ENCODE measurements at places on chromosomes 6 and 20.

DNA sequence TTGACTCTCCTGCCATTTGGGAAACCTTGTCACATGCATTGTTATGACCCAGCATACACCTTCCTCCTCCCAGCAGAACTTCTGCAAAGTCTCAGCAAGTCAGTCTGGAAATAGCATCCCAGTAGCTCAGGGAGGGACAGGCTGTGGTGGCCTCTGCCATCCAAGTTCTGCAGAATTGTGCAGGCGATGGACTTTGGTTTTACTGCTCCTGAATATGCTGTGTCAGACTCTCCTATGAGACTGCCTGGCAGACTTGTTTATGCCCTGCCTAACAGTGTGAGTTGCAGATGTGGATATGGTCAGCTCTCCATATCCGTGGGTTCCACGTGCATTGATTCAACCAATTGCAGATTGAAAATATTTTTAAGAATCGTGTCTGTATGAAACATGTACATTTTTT lies 52.8 kb downstream of the SNRNP48 start:
- DNase-seq: no peak

GRCh38 chr20:33482581-33482980 lies 7.3 kb upstream of the CBFA2T2 start:
- DNase-seq: no peak

DNA sequence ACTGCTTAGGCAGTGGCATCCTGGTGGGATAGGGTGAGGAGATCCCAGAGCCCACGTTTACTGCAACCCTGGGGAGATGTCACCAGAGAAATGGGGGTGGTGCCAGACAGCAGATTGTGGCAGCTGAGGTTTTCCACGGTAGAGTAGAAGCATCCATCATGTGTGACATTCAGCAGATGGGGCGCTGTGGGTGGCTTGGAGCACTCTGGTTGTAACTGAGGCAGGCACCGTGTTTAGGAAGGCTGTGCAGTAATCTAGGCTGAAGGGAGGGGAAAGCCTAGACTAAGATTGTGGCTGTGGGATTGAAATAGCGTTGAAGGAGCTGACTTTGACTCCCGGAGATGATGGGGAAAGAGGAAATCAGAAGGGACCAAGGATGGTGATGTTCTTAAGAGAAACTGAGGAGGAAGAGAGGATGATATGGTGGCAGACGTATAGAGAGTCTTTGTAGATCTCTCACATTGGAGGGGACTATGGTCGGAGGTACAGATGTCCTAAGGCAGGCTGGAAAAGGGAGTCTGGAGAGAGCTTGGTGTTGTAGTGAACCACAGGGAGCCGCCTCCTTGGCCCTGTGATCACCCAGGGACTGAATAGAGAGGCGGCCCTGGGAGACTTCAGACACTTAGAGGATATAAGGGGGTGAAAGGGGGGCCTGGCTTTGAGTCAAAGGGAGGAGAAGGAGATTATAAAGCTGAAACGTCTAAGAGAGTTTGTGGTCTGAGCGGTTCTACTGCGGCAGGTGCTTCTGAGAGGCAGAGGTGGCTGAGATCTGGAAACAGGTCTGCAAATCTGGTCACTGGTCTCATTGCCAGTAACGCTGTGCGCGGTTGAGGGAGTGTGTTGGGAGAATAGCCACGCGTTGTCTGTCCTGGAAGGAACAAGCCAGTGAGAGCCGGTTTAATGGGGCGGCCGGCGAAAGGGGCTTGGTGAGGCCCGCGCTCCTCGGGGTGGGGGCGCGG lies 792 bp upstream of the MICA start:
- DNase-seq: no peak

- no peak for DNase-seq
Measured at GRCh38 chr20:46126440-46127056, 8.4 kb downstream of the CD40 start.

DNA sequence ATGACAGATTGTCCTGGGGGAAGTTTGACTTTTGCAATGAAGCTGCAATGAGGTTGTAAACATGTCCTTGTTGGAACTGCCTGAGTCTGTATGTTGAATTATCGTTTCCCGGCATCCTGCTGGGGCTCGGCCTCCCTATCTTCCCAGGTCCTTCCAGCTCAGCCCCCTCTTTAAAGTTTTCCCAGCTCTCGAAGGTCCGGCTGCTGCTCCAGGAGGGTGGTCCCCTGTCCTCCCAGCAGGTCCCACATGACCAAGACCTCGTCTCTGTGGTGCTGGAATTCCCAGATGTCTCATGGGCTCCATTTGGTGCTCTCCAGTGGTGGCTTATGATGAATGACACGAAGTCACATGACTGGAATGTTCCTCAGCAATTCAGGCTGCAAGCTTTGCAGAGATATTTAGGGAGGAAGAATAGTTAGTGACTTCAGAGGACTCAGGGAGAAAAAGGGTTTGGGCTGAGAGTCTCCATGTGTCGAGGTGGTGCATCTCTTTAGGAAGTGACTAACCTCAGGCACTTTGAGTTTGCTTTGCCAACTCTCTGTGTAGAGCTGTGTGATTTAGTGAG lies 21.4 kb downstream of the SMOC2 start:
- no peak for DNase-seq

Measured in cortex of kidney (tissue), 1 donor.